ENCODE measurements at places on chromosomes 12 and 14.

GRCh38 chr12:6124411-6125309 is at the start of gene VWF:
TSS of gene VWF (minus strand) at chr12:6124670. CDS start at chr12:6123196, 1,474 bp downstream.
- DNase-seq = no peak

DNA sequence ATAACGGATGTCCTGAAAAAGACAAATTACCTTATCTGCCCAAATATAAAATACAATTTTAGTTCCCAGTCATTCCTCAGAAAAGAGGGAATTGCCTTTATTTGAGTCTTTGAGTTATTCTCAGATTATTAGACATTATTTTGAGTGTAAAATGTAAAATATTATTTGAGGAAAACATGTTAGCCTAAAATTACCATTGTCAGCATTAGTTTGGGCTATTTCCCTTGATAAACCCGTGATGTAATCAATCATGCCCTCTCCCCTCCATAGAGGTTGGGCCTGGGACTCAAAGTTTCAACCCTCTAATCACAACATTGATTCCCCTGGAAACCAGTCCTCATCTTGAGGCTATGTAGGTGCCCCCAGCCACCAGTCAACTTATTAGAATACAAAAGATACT is 213.4 kb downstream of the NUBPL start:
- DNase-seq = no peak

DNA sequence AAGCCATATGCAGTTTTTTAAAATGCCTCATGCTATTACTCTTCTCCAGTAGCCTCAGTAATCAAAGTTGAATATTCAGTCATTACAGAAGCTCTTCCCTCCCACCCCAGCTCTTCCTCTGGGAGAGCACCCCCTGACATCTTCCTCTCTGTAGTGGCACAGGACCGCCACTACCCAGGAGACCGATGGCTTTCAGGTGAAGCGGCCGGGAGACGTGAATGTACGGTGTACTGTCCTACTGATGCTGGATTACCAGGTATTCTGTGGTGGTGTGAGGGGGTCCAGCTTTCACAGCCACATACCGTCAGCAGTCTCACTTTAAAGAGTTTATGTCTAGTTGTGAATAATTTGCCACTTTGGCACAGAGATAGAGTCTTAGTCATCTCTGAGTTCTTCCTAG is 4.6 kb downstream of the SMARCD1 start:
- no peak for DNase-seq

GRCh38 chr12:116837097-116837496 is 44.1 kb downstream of the HRK start:
- no peak for DNase-seq

DNA sequence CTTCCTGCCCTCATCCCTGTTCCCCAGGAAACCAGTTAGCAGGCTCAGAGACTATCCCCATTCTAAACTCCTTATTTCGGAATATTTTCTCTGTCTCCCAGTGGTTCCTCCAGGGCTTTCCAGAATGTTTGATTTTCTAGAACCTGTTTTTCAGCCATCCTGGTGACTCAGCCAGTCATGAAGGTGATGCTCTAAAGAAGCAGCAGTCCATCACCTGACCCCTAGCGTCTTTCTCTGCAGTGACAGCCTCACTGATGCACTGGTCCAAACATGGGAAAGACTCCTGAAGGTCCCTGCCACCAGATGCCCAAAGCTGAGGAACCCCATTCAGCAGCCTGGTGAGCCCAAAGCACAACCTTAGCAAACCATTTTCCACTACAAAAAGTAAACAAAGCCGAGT is 212.6 kb downstream of the PHETA1 start:
- DNase-seq = no peak

GRCh38 chr12:78004249-78005093 is 173.8 kb downstream of the NAV3 start:
- no peak for DNase-seq

DNA sequence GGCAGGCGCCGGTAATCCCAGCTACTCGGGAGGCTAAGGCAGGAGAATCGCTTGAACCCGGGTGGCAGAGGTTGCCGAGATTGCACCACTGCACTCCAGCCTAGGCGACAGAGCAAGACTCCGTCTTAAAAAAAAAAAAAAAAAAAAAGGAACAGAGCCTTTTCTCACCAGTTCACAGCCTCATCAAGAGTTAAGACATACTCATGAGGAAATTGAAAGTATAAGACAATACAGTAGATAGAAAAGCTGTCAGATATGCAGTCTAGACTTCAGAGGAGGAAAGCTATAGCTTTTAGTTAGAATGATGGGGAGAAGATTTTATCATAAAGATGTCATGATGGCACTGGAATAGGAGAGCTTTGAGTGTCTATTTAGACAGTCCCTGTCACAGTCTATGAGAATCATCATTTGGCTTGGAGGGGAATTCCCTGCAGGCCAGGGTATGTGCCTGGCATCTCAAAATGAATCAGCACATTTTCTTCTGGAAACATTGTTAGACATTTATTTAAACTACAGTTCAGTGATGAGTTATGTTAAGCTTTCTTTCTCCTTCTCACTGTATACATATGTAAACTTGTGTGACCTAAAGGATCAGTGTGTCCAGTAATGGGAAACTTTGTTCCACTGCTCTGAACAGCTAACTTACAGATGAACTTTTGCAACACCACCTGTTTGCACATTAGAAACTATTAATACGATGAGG is 2.9 kb upstream of the RAB35 start:
- DNase-seq = peak; percentile 45

GRCh38 chr12:131644481-131644880 is 66.4 kb upstream of the SFSWAP start:
- no peak for DNase-seq

GRCh38 chr14:72975770-72976169 is 49.5 kb downstream of the DCAF4 start:
- DNase-seq = peak; percentile 33

DNA sequence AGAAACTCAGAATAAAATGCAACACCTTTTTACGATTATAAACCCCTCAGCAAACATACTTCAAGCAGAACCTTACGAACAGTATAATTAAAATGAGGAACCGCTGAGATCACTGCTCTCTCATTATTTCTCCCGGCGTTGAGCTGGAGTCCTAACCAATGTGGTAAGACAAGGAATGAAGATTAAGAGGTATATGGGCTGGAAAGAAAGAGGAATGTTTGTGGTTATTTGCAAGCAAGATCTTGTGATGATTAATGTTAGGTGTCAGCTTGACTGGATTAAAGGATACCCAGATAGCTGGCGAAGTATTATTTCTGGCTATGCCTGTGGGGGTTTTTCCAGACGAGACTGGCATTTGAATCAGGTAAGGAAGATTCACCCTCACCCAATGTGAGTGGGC is 10.3 kb upstream of the ZNF84 start:
- DNase-seq = no peak

DNA sequence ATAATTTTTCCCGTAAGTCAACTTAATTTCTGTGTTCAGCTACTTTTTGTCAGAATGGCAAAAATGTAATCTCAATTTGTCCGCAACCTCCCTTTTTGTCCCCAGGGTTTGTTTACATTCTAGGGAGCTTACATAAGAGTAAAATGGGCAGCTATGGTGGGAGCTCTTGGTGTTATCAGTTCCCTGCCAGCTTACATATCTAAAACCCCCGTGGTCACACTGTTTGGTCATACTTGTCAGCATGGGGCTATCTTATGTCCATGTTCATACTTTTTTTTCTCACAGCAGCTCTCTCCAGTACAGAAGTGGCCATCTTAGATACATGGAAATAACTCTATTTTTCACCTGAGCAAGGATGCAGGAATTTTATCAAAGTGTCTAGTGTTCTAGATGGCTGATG is 16.7 kb downstream of the SLCO1C1 start:
- DNase-seq = no peak

GRCh38 chr12:90243211-90243610 is 534.6 kb upstream of the ATP2B1 start:
- no peak for DNase-seq

GRCh38 chr14:60646226-60646818 is 3.0 kb downstream of the SIX1 start:
- no peak for DNase-seq

- DNase-seq = no peak
Measured at GRCh38 chr12:58029260-58029659, 87.9 kb downstream of the ATP23 start.

- DNase-seq = no peak
Measured at GRCh38 chr14:103563844-103564505, 1.2 kb downstream of the COA8 start.

GRCh38 chr14:75232597-75232996 is 46.0 kb upstream of the FOS start:
- DNase-seq = no peak
